AML-193 (cell line): ENCODE measurements at places on chromosomes 1 and 21.

DNA sequence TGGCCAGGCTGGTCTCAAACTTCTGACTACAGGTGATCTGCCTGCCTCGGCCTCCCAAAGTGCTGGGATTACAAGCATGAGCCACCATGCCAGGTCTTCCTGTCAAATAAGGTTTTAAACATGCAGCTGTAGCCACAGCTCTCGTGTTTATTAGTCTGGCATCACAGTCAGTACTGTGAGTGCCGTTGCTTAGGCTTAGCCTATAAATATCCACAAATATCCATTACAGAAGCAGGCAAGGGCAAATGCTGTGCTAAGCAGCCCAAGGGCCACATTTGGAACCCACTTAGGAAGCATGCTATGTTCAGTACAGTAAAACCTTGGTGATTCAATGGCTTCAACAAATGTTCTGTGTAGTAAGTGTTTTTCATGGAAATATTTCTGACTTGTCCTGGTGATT, 75.9 kb downstream of the KIF1B start:
- no peak for DNase-seq

DNA sequence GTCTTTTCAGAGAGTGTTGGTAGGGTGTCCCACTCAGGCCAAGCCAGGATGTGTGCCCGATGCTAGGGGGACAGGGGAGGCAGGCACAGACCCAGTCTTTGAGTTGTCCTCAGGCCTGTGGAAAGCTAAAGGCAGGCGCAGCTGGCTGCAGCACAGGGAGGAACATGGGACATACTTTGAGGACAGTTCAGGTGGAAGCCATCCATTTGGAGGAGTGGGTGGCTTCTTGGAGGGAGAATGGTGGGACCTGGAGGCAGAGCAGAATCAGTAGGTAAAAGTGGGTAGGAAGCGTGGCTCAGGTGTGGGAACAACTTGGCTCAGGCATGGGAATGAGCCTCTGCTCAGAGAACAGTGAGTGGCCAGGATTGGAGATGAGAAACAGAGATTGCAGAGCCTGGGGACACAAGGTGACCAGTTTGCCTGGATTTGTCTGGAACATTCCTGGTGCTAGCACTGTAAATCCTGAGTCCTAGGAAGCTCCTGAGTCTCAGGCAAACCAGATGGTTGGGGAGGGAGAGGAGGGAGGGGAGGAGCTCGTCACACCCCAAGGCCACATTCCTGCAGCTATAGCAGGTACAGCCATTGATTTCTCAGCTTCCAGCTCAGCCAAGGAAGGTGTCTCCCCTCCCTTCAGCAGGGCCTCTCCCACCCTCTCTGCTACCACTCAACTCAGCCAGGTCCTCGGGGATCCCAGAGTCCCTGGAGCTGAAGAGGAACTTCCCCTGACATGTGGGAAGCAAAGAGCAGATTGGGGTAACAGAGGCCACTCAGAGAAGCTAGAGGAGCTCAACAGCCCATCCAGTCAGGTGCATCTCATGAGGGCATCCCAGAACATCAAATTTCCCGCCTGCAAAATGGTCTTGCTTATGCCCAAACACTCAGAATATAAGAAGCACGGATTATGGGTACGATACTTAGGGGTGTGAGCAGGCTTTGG, 65.2 kb upstream of the TINAGL1 start:
- no peak for DNase-seq

- no peak for DNase-seq
Observed at GRCh38 chr21:27300770-27301169, 333.9 kb upstream of the ADAMTS5 start.

DNA sequence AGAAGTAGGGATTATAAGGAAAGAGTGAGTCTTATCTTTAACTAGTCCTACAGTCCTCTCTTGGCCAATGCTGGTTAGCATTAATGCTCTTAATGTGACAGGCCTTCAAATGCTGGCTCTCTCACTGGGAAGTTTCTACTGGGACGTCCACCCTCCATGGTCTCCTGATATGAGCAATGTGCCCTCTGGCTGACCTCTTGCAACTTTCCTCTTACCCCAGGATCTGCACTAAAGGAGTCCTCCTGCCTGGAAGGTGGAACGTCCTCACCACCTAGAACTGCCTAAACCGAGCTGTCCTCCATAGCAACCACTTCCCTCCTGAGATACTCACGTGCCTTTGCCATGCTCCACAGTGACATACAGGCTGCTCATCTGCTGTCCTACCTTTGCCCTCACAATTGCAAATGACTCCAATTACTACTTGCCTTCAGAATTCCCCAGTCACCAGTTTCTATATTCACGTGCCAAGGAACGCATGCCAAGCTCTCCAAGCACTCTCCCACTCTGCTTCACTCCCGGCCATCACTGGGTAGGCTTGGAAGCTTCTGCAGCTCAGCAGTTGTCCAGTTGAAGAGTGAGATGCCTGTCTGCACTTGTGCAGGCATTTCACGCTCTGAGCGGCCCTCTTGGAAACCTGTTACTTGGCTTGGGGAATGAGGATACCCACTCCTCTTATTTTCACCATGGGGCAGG, 404.7 kb downstream of the RRAGC start:
- DNase-seq: no peak

DNA sequence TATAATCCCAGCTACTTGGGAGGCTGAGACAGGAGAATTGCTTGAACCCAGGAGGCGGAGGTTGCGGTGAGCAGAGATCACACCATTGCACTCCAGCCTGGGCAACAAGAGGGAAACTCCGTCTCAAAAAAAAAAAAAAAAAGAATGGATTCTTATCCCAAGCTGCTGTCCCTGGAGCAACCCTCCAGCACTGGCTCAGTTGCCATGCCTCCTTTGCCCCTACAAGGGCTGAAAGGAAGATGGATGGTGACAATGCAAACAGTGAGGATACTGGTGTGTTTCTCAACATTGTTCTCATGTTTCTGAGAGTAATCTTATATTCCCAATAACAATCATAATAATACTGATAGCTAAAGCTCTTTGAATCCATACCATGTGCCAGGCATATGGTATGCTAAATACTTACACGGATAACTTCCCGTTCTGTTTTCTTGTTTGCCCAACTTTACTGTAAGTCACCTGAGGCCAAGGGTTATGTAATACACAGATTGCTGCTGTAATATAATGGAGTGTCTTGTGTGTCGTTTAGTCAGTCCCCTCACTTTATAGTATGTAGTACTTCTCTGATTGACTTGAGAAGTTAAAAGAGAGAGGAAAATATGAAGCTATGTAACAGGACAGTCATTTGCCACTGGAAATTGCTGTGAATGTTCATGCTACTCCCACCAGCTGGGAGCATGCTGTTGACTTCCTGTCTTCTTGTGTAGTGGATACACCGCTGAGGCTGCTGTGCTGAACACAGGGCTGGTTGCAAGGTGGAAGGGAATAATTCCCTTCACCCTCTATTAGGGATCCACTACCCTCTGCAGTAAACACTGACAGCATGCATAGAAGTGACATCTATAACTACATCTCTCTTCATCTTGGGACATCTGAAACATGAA, 153.6 kb downstream of the CNIH3 start:
- DNase-seq: no peak

DNA sequence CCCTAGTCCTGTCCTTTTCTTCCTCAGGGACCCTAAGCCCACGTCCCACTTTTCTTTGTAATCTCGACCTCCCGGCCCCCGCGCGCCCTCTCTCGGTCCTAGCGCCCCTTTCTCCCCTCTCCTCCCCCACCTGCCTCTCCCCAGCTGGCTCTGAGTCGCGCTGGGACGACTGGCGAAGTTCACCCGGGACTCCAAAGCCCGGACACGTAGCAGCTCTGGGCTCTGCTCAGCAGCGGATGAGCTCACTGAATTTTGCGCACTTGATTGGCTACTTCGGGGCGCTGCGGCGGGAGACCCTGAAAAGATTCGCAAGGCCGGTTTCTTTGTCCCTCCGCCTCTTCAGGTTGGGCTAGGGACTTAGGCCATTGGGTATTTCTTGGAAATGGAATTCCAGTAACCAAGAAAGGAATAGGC, 16.3 kb upstream of the ACKR1 start:
- DNase-seq: no peak

GRCh38 chr1:43858324-43858723, 75.3 kb upstream of the ARTN start:
- no peak for DNase-seq

GRCh38 chr1:4512636-4513035, 141.8 kb upstream of the AJAP1 start:
- DNase-seq: no peak

DNA sequence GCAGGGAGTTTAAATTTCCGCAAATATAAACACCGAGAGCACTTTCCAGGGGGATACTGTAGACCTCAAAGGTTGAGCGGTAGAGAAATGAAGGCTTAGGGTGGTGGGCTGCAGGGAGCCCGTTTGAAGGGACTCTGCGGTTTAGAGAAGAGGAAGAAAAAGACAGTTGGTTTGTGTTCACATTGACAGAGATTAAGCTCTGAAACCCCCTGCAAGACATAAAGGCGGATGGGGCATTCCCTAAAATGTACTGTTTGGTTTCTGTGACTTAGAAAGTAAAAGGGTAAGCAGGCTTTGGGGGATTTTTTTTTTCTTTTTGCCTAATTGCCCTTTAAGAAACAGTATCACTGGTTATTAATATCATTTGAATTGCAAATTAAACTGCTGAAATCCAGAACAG, 1.3 kb downstream of the KAZN start:
- no peak for DNase-seq

DNA sequence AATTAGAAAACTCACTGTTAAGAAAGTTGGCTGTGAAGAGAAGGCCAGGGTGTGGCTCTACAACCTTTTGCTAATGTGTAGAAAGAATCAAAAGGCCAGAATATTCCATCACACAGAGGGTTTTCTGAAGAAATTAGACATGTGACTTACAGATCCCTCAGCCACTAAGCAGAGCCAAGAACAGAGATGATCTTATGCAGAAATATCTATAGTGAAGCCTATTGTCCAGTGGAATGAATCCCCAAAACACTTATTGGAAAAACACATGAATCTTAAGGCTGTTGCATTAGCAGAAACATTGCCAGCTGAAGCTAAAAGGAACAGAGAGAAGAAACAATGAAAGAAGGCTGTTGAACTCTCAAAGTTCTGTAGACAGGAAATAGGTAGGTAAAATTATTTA, 979.2 kb downstream of the MRPL39 start:
- DNase-seq: no peak

DNA sequence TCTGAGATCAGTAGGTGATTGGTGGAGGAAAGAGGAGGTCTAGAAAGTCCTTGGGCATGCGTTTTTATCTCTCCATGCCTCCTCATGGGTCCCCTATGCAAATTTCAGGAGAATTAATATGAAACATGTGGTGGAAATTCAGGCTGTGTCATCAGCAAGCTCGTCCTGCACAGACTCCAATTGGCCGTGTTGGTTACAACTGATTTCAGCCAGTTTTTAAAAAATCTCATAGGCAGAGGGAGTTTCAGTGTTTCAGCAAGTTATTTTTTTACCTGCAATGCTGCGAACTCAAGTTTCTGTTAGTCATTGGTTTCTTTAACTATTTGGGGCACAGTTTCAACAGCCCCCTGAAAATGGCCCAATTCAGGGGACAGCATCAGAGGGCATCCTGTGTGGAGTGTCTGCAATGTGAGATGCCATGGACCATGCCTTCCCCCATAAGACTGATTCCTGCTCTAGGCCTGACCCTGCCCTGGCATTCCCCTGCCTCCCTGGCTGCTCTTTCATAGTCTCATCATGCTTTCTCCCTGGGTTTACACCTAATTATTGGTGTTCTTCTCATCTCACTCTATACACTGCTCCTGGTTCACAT, 59.9 kb downstream of the C1orf198 start:
- no peak for DNase-seq

- DNase-seq: no peak
Observed at GRCh38 chr21:36806103-36806502, 107.2 kb downstream of the SIM2 start.

GRCh38 chr21:41769521-41769920, 2.7 kb upstream of the RIPK4 start:
- no peak for DNase-seq

DNA sequence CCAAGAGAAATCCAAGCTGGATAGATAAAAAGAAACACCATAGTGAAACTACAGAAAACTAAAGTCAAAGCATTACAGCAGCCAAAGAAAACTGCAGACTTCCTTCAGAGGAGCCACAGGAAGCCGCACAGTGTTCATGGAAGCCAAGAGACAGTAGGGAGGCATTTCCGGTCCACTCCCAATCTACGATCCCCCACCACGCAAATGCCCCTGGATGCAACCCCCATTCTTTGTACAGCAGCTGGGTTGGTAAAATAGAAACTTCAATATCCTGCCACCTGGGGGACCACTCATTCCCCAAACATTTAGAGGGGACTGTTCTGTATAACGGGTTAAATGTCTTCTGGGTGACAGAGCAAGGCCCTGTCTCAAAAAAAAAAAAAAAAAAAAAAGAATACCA, 43.9 kb upstream of the TSPEAR start:
- DNase-seq: no peak

DNA sequence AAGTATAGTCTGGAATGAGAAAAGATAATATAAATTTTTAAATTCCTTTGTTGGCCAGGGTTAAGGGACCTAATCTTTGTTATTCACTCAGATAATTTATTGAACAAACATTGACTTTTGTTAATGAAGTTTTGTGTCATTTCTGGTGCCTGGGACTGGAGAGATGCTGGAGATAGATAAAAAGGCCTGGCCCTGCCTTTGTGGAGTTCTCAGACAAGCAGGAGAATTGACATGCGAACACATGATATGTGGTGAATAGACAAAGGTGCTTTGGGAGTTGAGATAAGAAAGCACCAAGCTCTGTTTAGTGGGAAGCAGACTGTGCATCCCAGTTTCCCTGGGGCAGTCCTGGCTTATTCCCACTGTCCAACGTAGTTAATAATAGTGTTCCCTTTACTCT, 8.5 kb downstream of the C1orf21 start:
- no peak for DNase-seq

DNA sequence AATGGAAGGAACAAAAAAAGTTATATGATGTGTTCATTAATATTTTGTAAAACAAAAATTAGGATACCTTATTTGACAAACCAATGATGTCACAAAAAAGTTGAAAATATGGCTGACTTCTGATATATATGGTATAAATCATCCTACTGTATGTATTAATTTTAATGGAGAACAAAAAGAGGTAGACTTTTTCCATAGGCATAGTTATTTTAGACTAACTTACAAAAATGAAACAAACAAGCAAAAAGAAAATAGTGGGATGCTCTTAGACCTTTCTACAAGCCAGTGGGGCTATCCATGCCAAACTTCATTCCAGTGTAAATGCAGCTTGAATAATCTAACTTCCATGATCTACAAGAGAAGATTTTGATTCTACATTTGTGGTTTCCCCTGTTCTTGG, 522 bp upstream of the SPTA1 start:
- no peak for DNase-seq

DNA sequence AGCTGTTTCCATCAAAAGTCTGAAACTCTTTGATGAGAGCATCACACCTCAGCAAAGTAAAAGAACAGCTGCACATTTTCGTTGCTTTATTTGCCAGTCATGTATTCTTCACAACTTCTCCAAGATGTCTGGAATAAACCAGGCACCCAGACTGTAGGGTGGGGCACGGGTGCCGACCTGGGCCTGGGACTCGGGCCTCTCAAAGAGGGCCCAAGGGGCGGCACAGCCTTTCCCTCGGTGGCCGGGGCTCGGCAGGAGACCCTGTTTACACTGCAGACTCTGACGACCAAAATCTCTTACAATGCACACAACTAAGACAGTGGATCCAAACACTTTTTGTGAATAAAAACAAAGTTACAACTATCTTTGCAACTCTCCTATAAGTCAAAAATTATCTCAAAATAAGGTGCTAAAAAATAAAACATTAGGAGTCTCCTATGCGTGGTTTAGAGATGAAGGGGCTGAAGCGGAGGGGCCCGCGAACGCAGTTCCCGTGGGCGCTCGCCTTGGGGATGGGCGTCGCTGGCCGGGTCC, 696 bp downstream of the LSS start:
- no peak for DNase-seq
